Activated naive CD8-positive, alpha-beta T cell treated with anti-CD3 and anti-CD28 coated beads for 36 hours (primary cell): ENCODE measurements at places on chromosomes 7 and 10.

GRCh38 chr7:115980159-115980558 lies 50.4 kb downstream of the TFEC start:
- no peak overlapping the region for H3K27ac ChIP-seq
- H3K4me3 ChIP-seq: no peak overlapping the region
- no peak for DNase-seq
- no peaks in the 10 kb centered on the region for H3K36me3 ChIP-seq

DNA sequence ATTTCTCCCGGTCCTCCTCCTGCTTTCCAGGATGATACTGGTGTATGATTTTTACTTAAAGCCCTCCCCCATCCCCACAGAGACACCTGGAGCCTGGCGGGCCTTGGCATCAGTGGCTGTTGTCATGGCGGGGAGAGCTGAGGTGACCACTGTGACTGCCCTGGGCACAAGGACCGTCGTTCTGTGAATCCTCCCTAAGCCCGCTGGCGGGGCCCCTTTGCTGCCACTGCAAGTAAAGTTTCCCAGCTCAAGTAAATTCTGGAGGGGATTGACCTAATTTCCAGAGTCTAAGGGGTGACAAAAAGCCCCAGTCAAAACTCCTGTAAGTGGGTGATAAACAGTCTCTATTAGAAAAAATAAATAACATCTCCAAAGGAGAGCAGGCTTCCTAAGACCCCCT lies 393.2 kb upstream of the PODXL start:
- H3K36me3 ChIP-seq: no peaks in the 10 kb centered on the region
- peaks cover 1% of the 10 kb centered on the region for H3K4me1 ChIP-seq
- no peak for DNase-seq
- H3K27ac ChIP-seq: no peak overlapping the region
- no peak overlapping the region for H3K4me3 ChIP-seq

DNA sequence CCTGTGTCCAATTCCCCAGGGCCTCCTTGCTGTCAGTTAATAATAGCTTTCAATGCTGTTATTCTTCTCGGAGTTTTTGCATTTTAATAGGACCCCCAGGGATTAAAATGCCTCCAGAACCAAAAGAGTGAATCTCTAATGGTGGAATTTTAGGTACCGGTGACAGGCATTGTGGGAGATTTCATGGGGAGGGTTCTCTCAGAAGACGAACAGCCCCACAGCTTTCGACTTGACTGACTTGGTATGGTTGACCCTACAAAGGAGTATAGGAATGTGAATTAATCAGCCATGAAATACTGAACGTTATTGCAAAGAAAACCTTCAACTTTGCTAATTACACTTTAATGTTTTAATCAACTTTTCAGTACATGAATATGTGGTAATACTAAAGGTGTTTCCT lies 206.3 kb upstream of the FZD8 start:
- H3K4me1 ChIP-seq: no peaks in the 10 kb centered on the region
- H3K36me3 ChIP-seq: no peaks in the 10 kb centered on the region
- H3K27me3 ChIP-seq: peaks cover 5% of the 10 kb centered on the region
- H3K27ac ChIP-seq: no peak overlapping the region

- no peaks in the 10 kb centered on the region for H3K36me3 ChIP-seq
- DNase-seq: peak; percentile 51
- H3K4me1 ChIP-seq: peaks cover 56% of the 10 kb centered on the region
- H3K27ac ChIP-seq: peak overlapping the region; percentile 79
Observed at GRCh38 chr7:8134089-8134733, 127.8 kb downstream of the ICA1 start.

DNA sequence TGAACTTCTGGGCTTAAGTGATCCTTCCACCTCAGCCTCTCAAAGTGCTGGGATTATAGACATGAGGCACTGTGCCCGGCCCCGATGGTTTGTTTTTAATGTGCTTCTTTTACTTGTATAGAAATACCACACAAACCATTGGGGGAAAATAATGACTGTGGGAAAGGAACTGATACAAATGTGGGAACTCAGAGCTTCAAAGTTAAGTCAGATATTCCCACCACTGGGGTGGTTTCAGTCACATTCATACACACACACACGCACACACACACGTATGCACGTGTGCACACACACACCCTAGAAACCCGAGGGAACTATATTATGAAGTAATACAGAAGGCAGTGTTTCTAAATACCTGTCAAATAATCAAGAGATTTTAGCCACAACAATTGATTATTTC lies 17.0 kb downstream of the CPA4 start:
- H3K4me1 ChIP-seq: peaks cover 3% of the 10 kb centered on the region
- no peak for DNase-seq
- no peak overlapping the region for H3K27ac ChIP-seq
- H3K36me3 ChIP-seq: no peaks in the 10 kb centered on the region
- H3K4me3 ChIP-seq: no peak overlapping the region
- no peaks in the 10 kb centered on the region for H3K27me3 ChIP-seq

DNA sequence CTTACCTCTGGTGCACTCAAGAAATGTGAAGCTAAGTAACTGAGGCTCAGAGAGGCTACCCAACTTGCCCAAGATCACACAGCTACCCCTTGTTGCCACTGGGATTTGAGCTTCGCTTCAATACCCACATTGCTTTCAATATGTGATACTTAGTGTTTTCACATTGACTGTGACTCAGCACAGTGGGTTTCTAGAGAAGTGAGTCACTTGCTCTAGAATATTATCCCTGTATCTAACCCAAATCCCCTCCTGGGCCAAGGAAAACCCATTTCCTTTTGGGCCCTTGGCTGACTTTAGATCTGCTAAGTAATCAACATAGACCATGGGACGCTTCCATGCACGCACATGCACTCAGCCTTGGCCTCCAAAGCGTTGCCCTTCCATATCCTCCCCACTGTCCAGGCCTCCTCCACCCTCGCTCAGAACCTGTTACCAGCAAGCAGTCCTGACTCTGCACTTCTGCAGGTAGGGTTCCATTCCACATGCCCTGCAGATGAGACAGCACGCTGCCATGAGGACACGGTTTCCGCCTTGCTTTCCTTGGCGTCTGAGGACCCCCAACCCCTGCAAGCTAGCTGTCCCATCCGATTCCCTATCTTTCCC lies 87.7 kb upstream of the CHST15 start:
- no peaks in the 10 kb centered on the region for H3K36me3 ChIP-seq
- peaks cover 3% of the 10 kb centered on the region for H3K4me1 ChIP-seq
- H3K27me3 ChIP-seq: peaks cover under 1% of the 10 kb centered on the region
- DNase-seq: no peak

DNA sequence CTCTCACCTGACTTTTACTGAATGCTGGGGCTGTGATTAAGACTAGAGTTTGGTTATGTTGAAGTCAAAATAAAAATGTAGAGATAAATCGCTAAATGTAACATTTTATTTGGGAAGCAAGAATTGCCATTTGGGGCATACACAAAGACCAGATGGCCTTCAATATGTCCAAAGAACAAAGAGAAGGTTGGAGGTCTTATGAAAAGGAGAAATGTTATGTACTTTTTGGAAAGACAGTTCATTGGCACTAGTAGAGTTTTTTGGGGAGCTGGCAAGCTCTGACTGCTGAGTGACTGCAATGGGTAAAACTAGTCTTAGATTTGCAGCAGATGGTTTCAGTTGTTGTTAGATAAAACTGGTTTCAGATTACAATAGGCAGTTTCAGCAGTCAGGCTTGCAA lies 35.6 kb upstream of the GALNT17 start:
- no peaks in the 10 kb centered on the region for H3K27me3 ChIP-seq
- no peak overlapping the region for H3K4me3 ChIP-seq
- H3K4me1 ChIP-seq: no peaks in the 10 kb centered on the region
- H3K36me3 ChIP-seq: no peaks in the 10 kb centered on the region

GRCh38 chr7:46610746-46611145 lies 689.7 kb upstream of the IGFBP3 start:
- no peak for DNase-seq
- H3K36me3 ChIP-seq: no peaks in the 10 kb centered on the region
- H3K27ac ChIP-seq: no peak overlapping the region
- no peaks in the 10 kb centered on the region for H3K27me3 ChIP-seq

DNA sequence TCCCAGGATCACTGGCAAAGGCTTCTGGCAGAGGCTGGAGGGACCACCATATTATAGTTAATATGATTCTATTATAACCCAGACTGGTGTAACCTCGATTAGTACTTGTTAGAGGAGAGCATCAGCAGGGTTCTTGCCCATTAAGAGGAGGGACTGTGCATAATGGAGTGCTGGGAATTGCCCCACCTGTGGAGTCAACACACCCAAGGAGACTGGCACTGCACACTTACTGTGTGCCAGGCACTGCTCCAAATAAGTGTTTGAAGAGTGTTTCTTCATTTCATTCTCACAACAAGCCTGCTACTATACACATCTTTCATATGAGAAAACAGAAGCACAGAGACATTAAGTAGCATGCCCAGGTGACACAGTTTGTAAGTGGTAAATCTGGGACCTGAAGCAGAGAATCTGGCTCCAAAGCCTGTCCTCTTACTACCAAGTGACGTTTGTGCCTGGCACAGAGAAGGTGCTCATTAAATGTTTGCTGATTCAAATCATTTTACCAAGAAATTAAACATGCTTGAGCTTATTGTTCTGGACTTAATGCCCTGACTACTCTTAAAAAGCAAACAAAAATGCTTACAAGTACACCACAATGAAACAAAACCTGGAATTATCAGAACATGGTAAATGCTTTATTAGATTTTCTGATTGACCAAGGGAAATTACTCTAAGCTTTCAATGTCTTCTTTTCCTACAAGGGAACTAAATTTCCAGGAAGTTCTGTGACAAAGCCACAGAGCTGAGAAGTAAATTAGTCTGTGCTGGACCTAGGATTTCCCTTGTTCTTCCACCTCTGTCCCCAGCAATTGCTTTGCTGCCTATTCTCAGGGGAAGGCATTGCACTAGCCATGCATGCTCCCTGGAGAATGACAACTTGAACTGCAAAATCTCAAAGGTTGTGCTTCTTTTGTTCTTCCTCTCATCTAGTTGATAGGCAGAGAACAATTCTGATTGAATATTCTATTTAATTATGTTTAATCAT lies 809 bp downstream of the SLC13A1 start:
- H3K36me3 ChIP-seq: no peaks in the 10 kb centered on the region
- no peak overlapping the region for H3K4me3 ChIP-seq
- no peaks in the 10 kb centered on the region for H3K27me3 ChIP-seq
- no peak for DNase-seq
- no peaks in the 10 kb centered on the region for H3K4me1 ChIP-seq

GRCh38 chr10:127063762-127064161 lies 132.6 kb downstream of the INSYN2A start:
- no peaks in the 10 kb centered on the region for H3K4me1 ChIP-seq
- H3K4me3 ChIP-seq: no peak overlapping the region
- H3K36me3 ChIP-seq: peaks cover 4% of the 10 kb centered on the region
- DNase-seq: no peak
- no peak overlapping the region for H3K27ac ChIP-seq

DNA sequence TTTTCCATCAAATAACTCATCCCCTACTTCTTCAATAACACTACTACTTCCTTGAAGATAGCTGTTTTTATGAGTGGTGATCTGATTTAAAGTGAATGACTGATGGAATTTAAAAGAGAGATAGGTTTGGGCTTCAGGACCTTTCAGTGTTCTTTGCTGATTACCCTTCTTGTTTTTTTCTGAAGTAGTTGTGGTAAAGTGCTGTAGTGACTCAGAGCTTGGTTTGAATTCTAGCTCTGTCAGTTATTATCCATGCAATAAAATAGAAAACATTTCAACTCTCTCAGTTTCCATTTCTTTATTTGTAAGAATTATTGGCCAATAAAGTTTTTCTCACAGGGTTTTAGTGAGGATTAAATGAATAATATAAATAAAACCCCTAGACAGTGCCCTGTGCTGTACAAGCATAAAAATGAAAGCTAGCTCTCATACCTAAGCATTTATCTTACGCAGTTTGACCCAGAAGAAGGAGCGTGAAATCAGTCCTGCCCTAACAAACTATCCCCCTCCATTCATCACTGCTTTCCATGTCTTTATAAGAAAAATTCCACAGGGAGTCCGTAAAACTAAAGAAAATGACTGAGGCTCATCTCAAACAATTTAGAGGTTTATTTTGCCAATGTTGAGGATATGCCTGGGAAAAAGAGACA lies 25.1 kb upstream of the AKAP9 start:
- DNase-seq: no peak
- no peak overlapping the region for H3K27ac ChIP-seq
- H3K4me3 ChIP-seq: no peak overlapping the region

DNA sequence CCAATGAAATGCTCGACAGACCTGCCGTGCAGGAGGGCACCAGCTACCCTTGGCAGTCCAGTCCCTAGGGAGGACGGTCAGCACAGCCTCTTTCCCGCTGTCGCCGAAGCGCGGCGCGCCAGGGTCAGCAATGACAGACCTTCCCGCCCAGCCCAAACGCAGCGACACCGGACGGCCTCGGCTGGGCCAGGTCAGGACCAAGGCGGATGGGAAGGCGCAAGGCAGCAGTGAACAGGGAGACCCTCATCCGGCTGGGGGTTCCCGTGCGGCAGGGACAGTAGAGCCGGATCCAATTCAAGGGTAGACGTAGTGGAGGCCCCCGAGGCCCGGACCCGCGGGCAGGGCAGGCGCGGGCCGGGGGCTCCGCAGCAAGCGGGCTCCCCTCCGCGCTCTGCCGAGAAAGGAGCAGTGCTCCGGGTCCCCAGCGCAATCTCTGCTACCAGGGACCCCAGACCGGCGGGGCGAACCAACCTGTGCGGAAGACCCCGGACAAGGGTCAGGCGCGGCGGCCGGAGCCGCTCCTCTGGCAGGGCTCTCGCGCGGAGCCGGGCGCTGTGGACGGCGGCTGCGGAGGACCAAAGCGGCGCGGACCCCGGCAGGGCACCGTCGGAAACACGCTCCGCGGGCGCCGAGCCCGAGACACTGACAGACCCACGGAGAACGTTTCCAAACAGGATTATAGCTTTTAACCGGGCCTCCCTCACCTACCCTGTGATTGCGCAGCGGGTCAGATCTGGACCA lies at the start of gene SEC31B:
SEC31B (minus strand) TSS at position 551 of the 741 bp plus-strand sequence. CDS start 2,909 bp downstream, outside the sequence.
- H3K4me1 ChIP-seq: peaks cover 23% of the 10 kb centered on the region
- no peak for DNase-seq
- H3K27ac ChIP-seq: no peak within 1 kb of the TSS
- H3K4me3 ChIP-seq: no peak within 1 kb of the TSS
- H3K36me3 ChIP-seq: peaks cover 14% of the 10 kb centered on the region
- no peaks in the 10 kb centered on the region for H3K27me3 ChIP-seq

- no peak overlapping the region for H3K4me3 ChIP-seq
- peaks cover 10% of the 10 kb centered on the region for H3K27me3 ChIP-seq
Observed at GRCh38 chr10:52779541-52780390, 7.2 kb upstream of the MBL2 start.

GRCh38 chr10:6916601-6917000 lies 336.5 kb upstream of the PRKCQ start:
- H3K4me1 ChIP-seq: peaks cover 8% of the 10 kb centered on the region
- H3K36me3 ChIP-seq: no peaks in the 10 kb centered on the region
- H3K4me3 ChIP-seq: no peak overlapping the region
- DNase-seq: no peak

GRCh38 chr7:155310425-155311114 lies 12.9 kb downstream of the INSIG1 start:
- no peak overlapping the region for H3K27ac ChIP-seq
- H3K36me3 ChIP-seq: peaks cover 15% of the 10 kb centered on the region
- H3K4me3 ChIP-seq: no peak overlapping the region
- H3K4me1 ChIP-seq: peaks cover 7% of the 10 kb centered on the region
- no peak for DNase-seq

GRCh38 chr7:83798489-83798888 lies 149.6 kb upstream of the SEMA3E start:
- H3K36me3 ChIP-seq: no peaks in the 10 kb centered on the region
- H3K27me3 ChIP-seq: no peaks in the 10 kb centered on the region
- DNase-seq: no peak
- H3K27ac ChIP-seq: no peak overlapping the region
- H3K4me1 ChIP-seq: no peaks in the 10 kb centered on the region
